ENCODE measurements at places on chromosomes 2 and 18.

DNA sequence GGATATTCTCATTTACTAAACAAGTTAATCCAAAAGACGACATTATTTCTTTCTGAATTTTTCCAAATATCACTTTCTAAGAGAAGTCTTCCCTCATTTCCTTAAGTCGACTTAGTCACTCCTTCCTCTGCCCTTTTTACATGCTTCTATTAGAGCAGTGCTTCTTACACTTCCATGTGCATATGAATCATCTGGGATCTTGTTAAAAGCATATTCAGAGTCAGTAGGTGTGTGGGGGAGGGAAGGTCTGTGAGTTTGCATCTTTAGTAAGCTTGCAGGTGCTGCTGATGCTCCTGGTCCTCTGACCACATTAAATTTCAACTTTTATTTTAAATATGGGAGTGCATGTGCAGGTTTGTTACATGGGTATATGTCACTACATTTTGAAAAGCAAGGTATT lies 582.6 kb downstream of the NRXN1 start:
- DNase-seq: no peak

DNA sequence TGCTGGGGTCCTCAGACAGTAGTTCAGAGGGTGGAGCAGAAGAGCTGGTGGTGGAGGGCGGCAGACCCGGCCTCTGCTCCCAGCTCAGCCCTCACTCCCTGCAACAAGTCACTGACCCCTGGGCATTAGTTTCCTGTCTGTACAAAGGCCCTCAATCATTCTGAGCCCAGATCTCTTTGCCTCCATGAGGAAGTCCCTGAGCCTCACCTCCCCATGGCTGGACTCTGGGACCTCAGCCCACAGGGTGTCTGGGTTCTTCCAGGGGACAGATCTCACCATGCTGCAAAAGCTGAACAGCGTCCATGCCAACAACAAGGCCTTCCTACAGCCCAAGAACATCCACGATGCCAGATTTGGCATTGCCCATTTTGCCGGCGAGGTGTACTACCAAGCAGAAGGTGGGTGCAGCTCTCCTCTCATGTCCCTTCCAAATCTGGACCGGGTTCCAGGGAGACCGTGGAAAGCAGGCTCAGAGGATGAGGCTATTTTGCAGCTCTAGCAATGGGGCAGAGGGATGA lies 49.1 kb downstream of the MYO7B start:
- no peak for DNase-seq

- DNase-seq: no peak
Measured at GRCh38 chr2:219490600-219491130, 8.0 kb upstream of the GMPPA start.

DNA sequence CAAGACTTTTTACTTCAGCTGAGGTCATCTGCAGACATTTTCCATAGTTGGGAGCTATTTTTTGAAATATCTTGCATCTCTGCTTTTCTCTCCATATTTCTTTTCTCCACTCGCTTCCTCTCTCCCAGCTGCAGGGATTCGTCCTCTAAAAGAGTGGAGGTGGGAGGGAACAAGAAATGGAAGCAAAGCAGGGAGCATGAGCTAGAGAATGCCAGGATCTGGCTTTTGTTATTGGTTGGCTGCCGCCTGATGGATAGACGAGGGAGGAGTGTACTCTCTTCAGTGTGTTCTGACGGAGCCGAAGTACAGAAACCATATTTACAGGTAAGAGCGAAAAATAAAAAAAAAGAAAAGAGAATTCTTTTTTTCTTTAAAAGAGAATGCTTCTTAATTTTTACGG lies at the start of gene CSRNP3:
Gene CSRNP3, plus strand, starts transcription at position 282 of the 400 bp plus-strand sequence. CDS start 125,368 bp downstream, outside the sequence.
- DNase-seq: no peak

DNA sequence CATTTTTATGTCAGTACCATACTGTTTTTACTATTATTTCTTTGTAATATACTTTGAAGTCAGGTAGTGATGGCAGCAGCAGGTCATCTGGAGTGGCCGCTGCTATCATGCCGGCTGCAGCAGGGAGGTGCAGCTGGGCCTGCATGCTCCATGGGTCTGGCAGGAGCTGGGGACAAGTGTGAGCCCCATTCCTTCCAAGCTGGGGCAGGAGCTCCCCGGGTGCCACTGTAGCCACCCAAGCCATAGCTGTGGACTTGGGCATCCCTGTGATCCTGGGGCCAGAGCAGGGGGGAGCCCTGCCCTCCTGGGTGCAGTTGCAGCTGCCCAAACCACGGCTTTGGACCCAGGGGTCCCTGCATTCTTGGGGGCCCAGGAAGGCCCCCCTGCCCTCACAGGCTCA lies 59.2 kb downstream of the CSRNP3 start:
- DNase-seq: no peak

DNA sequence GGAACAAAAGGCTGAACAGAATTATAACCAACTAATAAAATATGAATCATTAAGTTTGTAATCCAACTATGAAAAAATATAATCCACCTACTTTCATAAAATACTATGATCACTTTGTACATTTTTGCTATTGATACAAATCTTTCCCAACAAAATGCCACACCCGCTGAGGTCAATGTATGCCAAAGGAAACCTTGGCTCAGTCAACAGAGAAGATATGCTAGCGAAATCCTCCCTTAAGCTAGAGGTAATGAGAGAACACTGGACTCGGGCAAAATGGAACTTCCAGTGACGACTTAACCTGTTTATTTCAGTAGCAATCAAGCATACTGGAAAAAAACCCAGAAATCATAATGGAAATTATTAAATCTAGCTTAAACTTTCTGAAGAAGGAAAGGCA lies 81.5 kb downstream of the NOL10 start:
- no peak for DNase-seq

GRCh38 chr2:13193900-13194299 lies 477.2 kb downstream of the TRIB2 start:
- DNase-seq: no peak

GRCh38 chr2:215982465-215982875 lies 30.9 kb downstream of the MREG start:
- DNase-seq: no peak

- no peak for DNase-seq
Measured at GRCh38 chr2:75246441-75247167, 47.3 kb upstream of the TACR1 start.

GRCh38 chr2:128538396-128538795 lies 219.7 kb upstream of the HS6ST1 start:
- no peak for DNase-seq

All from stimulated activated CD4-positive, alpha-beta T cell treated with anti-CD3 and anti-CD28 coated beads, Interleukin-15, amount 100 ng/mL, for 1 hour (primary cell).